ENCODE measurements at places on chromosomes 5 and 9.

DNA sequence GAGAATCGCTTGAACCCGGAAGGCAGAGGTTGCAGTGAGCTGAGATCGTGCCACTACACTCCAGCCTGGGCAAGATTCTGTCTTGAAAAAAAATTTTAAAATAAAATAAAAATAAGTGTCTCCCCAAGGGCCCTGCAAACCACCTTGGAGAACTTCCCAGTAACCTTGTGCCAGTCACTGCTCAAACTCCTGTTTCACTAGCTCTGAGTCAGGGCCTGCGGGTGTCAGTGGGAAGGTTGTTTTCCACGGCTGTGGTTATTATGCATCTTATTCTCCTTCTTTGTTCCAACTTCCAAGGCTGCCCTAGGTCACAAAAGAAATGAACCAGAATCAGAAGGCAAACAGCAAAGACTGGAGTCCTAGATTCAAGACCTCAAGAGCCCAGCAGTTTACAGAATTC, 246.7 kb downstream of the ADAMTSL1 start:
- DNase-seq = no peak

DNA sequence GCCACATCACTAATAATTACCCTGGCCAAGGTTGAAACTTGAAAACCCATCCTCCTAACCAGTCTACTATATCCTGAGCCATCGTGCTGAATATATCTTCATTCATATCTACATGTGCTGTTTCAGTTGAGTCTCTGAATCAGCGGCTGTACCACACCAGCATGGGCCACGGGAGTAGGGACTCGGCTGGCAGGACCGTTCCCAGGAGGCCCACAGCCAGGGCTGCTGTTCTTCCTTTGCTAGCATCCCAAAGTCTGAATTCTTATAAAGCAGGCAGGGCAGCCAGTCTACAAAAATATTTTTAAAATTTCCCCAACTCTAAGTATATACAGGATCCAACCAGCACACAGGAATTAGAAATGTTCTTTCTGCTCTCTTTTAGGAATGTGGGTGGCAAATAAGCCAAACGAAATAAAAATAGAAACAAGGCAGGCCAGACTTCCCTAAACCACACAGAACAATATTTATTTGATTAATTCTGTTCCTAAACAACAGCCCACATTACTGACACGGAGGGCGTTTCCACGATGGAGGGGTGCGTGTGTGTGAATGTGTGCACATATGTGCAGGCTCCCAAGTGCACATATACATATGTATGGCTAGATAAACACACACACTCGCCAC, 42.8 kb upstream of the EQTN start:
- no peak for DNase-seq

GRCh38 chr9:86445671-86446070, 91.5 kb upstream of the TUT7 start:
- no peak for DNase-seq

DNA sequence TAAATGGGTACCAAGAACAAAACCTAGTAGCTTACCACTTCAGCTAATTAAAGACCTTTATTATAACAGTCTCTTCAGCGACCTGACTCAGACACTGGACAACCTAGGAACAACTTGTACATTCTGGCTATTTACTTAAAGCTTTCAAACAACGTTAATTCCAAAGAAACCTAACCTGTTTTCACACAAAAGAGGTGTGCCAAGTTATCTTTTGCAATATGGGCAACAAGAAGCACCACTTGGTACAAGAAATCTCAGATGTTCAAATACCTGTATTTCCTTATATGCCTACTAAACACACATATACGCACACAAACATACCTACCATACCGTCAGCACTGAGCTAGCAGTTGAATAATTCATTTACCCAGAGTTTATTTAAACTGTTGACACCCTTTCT, 23.0 kb downstream of the RNF145 start:
- no peak for DNase-seq

- no peak for DNase-seq
These were observed 57.5 kb downstream of the HMGCS1 start for GRCh38 chr5:43255704-43256103.

GRCh38 chr5:113969901-113970300, 392.0 kb upstream of the KCNN2 start:
- no peak for DNase-seq

DNA sequence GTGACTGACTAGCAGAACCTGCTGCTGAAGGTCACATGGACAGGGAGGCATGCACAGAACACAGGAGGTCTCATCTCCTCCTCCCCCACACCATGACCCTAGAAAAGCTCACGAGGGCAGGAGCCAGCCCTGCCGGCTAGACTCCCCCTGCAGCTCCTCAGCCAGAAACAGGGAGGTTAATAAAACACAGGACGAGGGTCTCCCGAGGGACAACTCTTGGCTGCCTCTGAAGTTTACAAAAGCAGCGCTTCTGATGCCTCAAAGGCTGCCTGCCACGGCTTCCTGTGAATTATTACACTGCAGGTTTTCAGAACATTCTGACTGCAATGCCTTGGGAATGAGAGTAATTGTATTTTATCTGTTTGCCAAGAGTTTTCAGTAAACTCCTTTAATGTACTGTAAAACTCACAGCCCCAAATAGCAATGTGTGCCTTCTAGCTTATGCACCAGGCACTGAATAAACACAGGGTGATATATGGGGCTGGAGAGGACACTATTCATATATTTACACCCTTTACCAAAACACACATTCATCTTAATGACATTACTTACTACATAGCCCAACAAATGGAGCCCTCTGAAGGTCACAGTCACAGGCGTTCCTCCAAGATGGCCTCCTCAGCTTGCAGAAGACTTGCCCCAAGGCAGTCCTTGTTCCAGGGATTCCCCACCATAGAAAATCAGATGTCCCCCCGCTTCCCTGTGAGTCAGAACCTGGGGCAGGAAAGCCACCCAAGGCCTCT, 83.7 kb downstream of the C5orf15 start:
- no peak for DNase-seq

- no peak for DNase-seq
These were observed 960 bp downstream of the NR2F1 start for GRCh38 chr5:93583768-93584595.

DNA sequence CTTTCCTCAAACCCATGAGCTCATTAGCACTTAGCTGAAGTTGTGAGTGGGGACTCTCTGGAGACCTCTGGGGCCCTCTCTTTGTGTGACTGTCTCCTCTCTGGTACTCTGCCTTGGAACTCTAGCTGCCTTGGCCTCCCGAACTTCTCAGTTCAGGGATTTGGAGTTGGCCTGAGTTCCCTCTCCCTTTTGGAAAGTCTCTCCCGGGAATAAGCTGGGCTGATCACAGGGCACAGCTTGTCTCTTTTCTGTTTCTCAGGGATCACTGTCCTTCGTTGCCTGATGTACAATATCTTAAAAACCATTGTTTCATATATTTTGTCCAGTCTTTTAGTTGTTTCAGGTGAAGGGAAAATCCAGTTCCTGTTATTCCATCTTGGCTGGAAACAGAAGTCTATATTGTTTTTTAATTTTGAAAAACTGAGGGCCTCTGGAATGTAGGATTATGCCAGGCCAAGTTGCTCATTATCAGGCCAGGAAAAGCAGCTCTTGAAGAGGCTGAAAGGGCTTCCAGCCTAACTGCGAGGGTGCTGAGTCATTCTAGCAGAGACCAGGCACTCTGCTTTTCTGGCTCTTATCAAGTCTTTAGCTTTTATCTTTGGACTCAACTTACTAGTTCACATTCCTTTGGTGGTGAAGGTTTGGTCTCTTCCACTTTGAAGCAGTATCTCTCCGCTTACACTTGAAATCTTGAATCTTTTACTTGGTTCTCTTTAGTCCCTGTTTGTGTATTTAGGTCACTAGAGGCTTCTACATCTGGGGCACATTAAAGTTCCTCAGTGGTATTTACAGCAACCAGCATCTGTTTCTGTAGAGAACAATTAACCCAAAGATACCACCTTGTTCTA, 8.4 kb upstream of the RGS3 start:
- no peak for DNase-seq

GRCh38 chr5:160496334-160496733, 74.7 kb downstream of the PTTG1 start:
- DNase-seq = no peak

GRCh38 chr5:160852049-160852448, at the start of gene ATP10B:
TSS of gene ATP10B (minus strand) at chr5:160852211. CDS start at chr5:160688074, 164,137 bp downstream.
- no peak for DNase-seq

DNA sequence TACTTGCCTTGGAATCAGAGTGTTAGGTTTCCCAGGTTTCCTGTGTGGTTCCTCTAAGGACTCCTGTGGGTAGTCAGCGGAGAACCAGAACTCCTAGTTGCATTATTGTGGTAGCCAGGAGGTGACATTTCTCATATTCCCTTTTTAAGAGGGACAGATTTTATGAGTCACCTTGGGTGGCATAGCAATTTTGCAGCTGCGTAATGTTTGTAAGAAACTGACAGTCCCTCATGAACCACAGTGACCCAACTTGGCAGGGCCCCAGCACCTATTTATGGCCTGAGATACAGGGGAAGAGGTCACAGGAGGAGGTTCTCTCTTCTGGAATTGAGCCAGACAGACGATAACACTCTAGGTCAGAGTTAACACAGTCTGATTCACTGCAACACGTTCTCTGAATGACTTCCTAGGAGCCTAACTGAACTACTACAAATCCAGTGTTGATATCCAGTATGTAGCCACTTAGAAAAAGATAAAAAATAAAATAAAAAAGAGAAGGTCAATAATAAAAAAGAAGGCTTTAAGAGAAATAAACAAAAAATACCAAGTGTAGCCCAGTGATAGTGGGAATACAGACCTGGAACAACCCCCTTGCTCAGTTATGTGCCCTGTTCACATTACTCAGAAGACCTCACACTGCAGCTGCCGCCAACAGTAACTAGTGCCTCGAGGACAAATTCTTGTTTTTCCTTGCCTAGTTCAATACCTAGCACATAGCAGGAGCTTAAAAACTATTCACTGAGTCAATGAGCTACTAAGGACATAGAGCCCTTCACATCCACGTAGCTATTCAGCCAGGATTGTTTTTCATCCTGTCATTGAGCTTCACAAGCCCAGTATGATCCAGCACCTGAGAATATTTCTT, 50.7 kb upstream of the VLDLR start:
- DNase-seq = no peak

DNA sequence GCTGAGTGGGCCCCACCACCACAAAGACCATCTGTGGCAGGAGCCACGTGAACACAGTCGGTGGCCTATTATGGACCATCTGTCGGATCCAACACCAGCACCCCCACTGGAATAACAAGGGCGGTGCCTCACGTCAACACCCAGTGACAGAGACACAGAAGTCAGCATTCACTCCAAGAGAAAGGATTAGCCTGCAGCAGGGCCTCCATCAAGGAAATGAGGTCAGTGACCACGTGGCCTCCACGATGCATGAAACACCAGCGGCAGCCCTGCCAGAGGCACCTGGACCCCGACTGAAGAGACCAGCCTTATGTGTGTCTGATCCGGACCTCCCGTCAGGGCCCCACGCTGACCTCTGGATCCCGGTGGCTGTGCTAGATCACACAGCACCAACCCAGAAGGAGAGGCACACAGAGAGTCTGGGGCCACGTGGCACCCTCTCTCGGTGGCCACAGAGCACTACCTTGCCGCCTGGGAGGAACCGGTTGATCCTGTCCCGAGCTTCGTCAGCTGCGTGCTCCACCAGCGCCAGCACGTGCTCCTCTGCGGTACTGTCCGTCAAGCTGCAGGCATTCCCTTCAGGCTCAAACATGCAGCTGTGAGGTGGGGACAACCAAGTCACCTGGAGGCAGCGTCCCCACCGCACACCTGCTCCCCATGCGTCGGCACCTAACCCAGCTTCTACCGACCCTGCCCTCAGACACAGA, 9.0 kb downstream of the BRD9 start:
- DNase-seq = no peak

GRCh38 chr5:143968071-143968878, 156.3 kb downstream of the HMHB1 start:
- no peak for DNase-seq

- no peak for DNase-seq
These were observed 144.1 kb upstream of the ACTBL2 start for GRCh38 chr5:57626703-57627102.

GRCh38 chr5:24065779-24066178, 558.4 kb downstream of the PRDM9 start:
- no peak for DNase-seq

DNA sequence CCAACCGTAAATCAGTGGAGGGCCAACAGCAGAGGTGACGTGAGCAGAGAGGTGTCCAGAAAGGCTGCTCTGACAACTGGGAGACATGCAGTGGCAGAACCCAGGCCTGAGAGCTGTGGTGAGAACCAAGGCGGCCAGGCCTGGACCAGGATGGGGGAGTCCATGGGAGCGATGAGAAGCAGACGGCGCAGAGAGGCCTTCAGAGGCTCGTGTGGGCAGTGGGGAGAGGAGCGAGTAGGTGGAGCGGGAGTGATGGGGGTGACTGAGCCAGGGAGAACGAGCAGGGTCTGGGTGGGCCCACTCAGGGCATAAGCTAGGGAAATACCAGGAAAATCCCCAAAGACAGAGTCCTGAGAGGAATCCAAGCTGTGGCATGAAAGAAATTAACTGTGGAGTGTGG, 7.9 kb upstream of the IL3 start:
- no peak for DNase-seq

- no peak for DNase-seq
These were observed 129.6 kb downstream of the HTR4 start for GRCh38 chr5:148524721-148525120.

DNA sequence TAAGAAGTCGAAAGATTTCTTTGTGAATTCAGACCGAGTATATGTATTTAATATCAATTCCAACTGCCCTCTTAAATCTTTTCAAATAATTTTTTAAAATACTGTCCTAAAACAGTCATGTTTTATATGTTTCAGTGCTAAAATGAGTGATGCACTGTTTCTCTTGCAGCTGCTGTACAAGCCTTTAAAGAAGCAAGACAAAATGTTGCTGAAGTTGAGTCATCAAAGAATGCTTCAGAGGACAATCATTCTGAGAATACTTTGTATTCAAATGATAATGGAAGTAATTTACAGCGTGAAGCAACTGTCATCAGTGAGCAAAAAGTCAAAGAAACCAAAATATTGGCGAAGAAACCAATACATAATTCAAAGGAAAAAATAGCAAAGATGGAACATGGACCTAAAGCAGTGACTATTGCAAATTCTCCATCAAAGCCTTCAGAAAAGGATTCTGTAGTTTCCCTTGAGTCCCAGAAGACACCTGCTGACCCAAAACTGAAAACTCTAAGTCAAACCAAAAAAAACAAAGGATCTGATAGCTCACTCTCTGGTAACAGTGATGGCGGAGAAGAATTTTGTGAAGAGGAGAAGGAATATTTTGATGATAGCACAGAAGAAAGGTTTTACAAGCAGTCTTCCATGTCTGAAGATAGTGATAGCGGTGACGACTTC, 58.0 kb downstream of the LOX start:
- DNase-seq = no peak

DNA sequence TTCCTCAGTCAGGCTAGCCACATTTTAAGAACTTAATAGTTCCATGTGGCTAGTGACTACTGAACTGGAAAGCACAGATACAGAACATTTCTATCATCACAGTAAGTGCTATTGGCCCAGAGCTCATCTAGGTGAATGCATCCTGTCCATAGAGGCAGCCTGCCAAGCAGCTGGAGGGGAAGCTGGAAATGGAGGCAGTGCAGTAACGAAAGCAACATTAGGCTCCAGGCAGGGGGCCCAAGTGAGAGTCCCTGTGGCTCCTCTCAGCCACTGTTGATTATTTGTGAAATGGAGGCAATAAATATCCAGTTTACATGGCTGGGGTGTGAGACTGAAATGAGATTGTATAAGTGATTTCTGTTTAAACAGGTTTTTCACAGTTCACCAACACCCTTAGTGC, 227.2 kb upstream of the KLF9 start:
- DNase-seq = no peak
